Sciatic nerve (tissue), 2 donors: ENCODE measurements at places on chromosomes 1 and 21.

- no peak for DNase-seq
Observed at GRCh38 chr1:8711151-8711550, 106.3 kb downstream of the RERE start.

- DNase-seq = no peak
Observed at GRCh38 chr1:46969014-46969619, 27.8 kb upstream of the CYP4A11 start.

DNA sequence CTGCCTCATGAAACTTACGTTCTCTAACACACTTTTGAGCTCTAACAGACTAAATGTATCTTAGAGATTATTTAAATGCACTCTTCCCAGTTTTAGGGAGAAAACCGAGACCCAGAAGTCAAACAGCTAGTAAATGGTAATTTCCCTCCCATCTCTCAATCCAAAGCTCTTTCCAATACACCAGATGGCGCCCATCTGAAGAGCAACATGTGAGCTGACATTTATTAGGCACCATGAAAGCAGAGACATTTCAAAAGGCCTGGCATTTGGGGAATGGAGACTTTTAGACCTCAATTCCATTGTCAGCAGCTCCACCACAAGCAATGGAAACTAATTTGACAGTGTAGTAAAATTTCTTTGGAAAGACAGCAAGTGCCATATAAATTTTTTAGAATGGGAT, 191.4 kb downstream of the DAB1 start:
- no peak for DNase-seq

DNA sequence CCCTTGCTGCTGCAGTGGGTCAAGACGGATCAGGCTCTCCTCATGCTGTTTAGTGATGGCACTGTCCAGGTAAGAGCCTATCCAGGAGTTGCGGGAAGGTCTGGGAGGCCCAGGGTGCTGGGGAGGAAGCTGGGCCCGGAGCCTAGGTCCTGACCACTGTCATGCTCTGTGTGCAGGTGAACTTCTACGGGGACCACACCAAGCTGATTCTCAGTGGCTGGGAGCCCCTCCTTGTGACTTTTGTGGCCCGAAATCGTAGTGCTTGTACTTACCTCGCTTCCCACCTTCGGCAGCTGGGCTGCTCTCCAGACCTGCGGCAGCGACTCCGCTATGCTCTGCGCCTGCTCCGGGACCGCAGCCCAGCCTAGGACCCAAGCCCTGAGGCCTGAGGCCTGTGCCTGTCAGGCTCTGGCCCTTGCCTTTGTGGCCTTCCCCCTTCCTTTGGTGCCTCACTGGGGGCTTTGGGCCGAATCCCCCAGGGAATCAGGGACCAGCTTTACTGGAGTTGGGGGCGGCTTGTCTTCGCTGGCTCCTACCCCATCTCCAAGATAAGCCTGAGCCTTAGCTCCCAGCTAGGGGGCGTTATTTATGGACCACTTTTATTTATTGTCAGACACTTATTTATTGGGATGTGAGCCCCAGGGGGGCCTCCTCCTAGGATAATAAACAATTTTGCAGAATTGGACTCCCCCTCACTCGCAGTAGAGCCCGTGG, 1.7 kb downstream of the DYNLT4 start:
- peak; percentile 58 for DNase-seq

GRCh38 chr1:222656391-222657155, 38.7 kb downstream of the MIA3 start:
- no peak for DNase-seq

DNA sequence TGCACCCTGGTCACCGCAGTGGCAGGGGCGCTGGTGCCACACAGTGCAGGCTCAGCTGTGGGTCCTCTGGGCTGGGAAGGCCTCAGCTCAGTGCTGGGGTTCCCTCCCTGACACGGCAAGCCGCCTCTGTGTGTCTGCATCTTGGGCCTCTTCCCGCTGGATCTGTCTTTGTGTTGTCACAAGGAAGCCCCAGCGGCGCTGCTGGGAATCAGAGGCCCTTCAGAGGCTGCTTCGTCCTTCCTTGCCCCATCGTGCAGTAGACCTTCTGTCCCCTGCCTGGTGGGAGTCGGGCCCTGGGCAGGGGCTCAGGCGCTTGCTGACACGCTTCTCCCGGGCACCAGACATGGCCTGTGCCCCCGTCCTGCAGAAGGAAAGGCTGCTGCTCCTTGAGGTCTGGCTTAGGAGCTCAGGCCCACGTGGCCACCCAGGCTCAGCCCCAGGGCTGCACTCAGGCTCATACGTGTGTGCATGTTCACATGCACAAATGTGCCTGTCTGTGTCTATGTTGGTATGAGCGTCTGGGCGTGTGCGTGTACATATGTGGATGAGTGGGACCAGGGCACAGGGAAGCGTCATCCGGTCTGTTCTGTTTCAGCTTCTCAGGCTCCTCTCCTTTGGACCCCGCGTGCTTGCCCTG, 24.3 kb upstream of the DIP2A start:
- no peak for DNase-seq

GRCh38 chr1:14969006-14969405, 184.5 kb upstream of the TMEM51 start:
- DNase-seq = no peak

- no peak for DNase-seq
Observed at GRCh38 chr1:161834967-161835550, 68.9 kb downstream of the ATF6 start.
